MV-4-11 (cell line): ENCODE measurements at places on chromosomes 11 and 22.

GRCh38 chr11:44483919-44484610 is 81.4 kb upstream of the CD82 start:
- DNase-seq = peak; percentile 9

DNA sequence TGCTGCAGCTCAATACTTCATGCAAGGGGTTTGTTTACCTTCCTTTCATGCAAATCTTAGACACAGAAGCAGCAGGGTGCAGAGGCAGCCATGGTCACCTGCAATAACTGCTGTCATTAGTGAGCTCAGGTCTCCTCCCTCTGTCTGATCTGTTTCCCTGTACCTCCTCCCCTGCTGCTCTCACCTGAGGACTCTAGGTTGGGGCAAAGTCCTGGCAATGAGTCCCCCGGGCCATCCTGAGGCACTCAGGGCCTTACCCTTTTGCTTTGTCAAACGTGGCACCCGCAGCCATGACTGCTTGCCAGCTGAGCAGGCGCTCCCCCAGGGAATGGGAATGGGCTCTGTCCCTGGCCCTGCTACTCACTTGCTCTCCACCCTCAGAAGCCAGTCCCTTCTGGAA is 3.9 kb downstream of the LRRC10B start:
- DNase-seq = no peak

GRCh38 chr11:44530413-44531115 is 34.9 kb upstream of the CD82 start:
- DNase-seq = peak; percentile 95

DNA sequence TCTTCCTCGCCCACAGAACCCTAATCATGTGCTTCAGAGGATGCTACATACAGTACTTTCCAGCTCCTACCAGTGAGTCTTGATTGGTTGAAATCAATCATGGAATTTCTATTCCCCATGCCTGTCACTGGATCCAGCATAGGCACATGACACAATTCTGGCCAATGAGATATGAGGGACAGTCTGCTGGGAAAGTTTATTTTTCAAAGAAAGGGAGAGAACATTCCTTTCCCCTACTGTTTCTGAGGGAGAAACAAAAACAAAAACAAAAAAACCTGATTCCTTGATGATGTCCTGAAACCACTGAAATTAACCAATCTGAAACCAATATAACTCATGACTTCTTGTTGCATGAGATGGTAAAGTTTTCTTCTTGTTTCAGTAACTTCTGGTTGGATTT is 3.3 kb upstream of the RCN1 start:
- no peak for DNase-seq

- DNase-seq = no peak
Observed at GRCh38 chr11:103594283-103594682, 442.2 kb upstream of the DDI1 start.

DNA sequence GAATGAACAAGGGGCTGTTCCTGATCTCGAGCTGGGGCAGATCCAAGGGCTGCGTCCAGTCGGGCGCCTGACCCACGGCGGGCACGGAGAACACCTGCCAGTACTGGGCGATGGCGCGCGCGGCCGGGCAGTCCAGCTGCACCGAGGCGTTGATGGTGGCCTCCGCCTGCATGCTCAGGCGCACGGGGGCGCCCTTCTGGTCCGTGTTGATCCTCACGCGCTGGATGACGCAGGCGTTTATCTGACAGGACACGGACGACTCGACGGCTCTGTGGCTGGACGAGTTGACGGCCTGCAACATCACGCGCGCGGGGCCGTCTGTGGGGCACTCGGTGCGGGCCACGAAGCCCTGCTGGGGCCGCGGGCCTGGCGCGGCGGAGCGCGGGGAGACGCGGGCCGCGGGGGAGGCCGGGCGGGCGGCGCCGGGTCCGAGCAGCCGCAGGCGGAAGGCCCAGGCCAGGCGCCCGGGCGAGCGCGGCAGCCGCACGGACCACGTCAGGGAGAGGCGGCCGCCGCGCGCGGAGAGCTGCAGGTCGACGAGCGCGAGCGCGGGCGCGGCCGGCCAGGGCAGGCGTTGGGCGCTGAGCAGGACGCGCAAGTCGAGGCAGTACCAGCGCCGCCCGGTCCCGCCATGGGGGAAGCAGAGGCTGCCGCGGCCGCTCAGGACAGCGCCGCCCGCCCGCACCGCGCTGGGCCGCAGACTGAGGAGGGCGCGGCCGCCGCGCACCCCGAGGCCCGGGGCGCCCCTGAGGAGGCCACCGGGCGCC is 511 bp downstream of the PKDREJ start:
- DNase-seq = no peak

- DNase-seq = peak; percentile 90
Observed at GRCh38 chr11:126284829-126285228, 1.9 kb downstream of the TIRAP start.

- DNase-seq = no peak
Observed at GRCh38 chr11:6992026-6992425, 28.1 kb downstream of the ZNF214 start.

DNA sequence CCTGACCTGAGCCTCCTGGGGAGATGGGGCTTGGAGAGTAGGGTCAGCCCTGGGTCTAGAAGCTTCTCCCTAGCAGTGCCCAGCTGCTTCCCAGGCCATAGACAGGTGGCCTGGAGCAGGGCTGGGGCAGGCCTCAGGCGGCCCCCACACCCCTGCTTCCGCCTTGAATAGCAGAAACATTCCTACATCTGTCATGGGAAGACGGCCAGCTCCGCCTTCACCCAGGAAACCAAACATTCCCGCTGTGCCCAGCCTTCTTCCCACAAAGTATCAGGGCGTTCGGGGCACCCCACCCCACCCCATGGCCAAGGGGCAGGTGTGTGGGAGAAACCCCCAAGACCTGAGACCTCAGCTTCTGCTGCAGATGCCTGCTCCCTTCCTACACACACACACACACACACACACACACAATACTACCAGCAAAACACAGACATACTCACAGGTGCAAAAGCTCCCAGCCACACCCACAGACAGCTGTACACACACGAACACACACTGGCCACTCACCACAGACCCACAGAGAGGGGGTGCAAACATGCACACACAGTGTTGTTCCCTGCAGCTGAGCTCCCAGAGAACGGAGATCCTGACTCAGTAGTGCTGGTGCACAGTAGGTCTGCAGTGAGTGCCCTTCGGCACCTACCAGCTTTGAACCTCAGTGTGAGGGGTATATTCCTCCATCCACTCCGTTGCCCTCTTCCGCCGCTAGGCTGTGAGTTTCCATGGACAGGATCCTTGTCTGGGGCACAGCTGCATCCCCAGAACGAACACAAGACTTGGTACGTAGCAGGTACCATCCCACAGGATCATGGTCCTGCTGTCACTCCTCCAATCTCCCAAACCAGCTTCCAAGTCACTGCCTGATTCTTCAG is 37.4 kb downstream of the PDGFB start:
- no peak for DNase-seq

GRCh38 chr11:24375351-24375750 is 121.5 kb upstream of the LUZP2 start:
- DNase-seq = no peak

- DNase-seq = peak; percentile 74
Observed at GRCh38 chr11:17275400-17276235, 921 bp upstream of the NUCB2 start.

- DNase-seq = peak; percentile 53
Observed at GRCh38 chr11:133163463-133164419, 368.6 kb downstream of the OPCML start.

- no peak for DNase-seq
Observed at GRCh38 chr11:78414321-78415051, 3.1 kb downstream of the GAB2 start.

GRCh38 chr22:44075670-44076069 is 51.6 kb downstream of the PARVB start:
- DNase-seq = no peak

GRCh38 chr11:103618528-103618927 is 417.9 kb upstream of the DDI1 start:
- DNase-seq = no peak

GRCh38 chr11:119178166-119178680 is 7.1 kb upstream of the NHERF4 start:
- DNase-seq = no peak

DNA sequence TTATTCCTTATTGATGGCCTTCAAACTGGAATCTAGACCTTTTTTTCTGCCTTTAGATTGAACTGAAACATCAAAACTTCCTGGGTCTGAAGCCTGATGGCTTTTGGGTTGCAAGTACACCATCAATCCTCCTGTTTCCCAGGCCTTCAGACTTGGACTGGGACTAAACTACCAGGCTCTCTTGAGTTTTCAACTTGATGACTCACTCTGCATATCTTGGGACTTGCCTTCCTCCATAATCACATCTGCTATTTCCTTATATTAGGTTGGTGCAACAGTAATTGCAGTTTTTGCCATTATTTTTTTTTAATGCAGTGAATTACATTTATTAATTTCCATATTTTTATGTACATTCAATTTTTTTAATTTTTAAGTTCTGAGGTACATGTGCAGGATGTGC is 7.0 kb downstream of the OR51B5 start:
- DNase-seq = no peak

GRCh38 chr11:72227316-72228228 is 3.0 kb downstream of the INPPL1 start:
- DNase-seq = no peak

DNA sequence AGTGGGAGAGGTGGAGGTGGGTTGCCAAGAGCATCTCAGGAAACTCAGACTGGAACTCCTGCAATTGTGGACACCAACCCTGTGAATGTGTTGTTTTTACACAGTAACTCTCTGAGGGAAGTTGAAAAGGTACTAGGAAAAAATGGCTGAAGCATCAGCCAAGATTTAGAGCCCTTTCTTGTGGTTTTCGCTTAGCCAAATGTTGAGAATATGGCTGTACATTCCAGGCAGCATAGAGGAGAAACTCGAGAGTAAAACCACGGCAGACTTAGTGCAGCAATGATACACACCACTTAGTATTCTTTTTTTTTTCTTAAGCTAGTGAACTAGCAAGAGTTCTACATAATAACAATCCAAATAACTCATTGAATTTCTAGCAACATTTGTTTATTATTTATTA is 309.7 kb upstream of the MTNR1B start:
- no peak for DNase-seq

DNA sequence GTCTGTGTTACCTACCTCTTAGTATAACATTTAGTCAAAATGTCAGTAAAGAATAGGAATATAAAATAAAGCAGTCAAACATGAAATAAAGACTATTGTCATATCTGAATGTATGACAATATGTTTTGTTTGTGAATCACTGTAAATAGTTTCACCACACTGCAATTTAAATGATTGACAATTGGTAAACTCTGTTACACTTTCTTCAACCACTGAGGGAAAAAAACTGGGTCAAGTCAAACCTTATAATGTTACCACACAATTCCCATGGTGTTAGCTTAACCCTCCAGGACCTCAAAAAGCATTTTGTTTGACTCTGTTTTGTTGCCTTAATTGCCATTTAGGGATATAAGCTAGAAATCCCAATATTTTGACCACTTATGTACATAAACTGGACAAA is 10.5 kb upstream of the MMP13 start:
- DNase-seq = no peak

DNA sequence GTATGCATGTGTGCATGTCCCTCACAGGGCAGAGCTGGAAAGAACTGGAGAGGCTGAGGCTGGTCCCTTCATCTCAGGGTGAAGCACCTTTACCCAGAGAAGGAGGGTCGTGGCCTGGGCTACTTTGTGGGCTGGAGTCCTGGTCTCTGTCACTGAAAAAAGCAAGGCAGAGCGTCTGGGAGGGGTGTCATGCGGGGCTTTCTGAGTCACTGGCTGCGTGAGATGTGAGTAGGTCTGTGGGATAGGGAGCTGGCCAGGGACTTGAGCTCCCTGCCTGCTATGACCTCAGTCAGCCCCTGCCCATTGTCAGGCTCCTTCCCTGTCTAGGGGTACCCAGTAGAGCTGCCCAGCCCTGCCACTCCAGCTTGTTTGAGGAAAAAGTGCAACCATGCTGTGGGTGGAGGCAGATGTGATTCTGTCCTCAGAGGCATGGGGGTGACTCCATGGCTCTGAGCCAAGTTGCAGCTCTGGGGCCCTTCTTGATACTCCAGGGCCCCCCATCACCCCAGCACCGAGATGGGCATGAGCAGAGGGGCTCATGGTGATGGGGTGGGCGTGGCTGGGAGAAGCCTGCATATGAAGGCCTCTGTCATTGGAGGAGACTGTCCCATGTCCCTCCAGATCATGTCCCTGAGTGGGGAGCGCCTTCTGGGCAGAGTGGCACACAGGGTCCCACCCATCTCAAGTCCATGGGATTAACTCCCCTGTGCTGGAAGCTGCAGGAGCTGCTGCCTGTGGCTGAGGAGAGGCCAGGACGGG is 27.8 kb downstream of the KCNQ1 start:
- no peak for DNase-seq

- peak; percentile 94 for DNase-seq
Observed at GRCh38 chr11:9787981-9788521, 124.2 kb downstream of the SWAP70 start.

DNA sequence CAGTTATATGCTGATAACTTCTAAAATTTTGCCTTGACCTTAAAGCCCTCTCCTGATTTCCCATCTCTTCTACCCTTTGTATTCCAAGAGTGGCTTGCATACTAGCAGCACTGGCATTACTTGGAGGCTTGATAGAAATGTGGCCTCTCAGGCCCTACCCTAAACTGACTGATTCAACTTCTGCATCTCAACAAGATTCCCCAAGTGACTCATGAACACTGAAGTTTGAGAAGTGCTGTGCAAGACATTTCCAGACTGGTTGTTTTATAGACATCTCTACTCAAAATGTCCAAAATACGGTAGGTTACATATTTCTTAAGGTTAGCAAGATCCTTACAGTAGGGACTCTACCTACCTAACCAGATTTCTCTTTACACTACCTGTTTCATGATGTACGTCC is 48.6 kb downstream of the SESN3 start:
- DNase-seq = no peak

GRCh38 chr22:31104869-31105268 is 2.5 kb downstream of the SELENOM start:
- DNase-seq = no peak

- DNase-seq = no peak
Observed at GRCh38 chr11:126592496-126593410, 237.3 kb downstream of the ST3GAL4 start.

DNA sequence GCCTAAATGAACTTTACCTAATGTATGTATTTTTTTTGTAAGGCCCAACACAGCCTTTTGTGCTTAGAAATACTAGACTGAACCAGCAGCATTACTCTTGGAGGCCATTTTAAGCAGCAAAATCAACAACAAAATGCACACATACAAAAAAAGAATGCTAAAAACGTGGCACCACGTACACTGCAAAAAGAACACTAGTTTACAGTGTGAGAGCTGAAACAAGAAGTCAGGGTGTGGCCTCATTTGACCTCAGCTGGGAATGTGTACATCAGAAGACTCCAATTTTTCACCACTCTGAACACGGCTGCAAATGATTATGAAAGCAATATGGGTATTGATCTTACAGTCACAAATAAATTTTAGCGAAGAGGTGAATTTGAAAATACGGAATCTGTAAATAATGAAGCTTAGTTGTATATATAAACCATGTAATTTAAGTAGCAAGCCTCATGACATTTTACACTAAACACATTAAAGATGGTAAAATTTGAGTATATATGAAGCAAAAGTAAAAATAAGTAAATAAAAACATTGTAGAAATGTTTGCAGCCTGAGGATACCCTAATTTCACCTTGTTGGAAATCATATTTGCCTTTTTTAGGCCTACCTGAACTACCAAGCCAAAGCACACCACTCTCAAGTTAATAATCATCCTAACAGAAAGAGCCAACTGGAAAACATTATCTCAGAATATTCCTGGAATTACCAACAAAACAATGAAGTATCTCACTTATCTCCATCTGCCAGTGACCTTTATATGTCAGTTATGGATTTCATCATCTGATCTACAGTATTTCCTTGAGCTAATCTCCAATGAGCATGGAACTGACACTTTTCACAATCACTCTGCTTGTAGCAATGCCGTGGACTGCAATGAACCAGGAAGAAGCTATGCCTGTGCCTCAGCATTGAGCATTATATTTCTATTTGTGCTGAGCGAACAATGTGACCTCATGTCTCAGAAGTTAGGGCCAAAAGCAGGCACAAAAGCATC is 319.5 kb upstream of the FAT3 start:
- DNase-seq = no peak
